ENCODE measurements at places on chromosomes 5 and 9.

DNA sequence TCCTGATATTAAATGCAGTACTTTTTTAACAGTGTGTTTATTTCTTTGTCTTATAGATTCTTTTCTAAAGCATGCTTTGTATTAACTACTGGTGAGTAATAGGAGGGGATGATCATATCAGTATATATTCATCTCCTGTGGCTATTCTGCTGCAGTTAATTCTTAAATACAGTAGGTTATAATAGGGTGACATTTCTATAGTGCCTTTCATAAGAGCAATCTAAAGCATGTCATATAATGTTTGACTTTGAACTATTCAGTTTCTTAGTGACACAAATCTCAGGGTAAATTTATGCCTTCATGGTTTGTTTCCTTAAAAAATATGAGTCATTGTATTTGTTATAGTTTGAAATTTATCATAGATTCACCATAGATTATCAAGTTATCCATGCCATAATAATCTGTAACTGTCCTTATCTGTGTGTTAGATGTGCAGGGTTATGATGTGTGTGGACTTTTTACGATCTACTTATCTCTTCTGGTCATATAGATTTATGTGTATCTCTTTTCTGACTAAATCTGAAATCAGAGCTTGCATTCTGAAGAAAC, 1019.5 kb downstream of the NR2F1-AS1 start:
- no peak for DNase-seq

DNA sequence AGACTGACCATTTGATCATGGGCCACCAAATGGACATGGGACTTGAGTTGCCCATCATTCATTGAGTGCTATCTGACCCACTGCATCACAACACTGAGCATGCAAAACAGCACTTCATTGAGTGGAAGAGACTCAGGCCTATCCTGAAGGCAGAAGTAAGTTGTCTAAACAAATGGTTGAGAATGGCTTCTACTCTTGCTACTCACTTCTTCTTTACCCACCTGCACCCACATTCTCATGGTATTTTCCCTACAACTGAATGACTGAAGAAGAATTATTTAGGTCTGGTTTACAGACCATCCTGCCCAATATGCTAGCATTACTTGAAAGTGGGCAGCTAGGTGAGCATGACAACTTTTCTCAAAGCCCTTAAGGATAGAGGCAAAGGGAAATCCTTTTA, 41.0 kb upstream of the PIP5K1B start:
- no peak for DNase-seq

DNA sequence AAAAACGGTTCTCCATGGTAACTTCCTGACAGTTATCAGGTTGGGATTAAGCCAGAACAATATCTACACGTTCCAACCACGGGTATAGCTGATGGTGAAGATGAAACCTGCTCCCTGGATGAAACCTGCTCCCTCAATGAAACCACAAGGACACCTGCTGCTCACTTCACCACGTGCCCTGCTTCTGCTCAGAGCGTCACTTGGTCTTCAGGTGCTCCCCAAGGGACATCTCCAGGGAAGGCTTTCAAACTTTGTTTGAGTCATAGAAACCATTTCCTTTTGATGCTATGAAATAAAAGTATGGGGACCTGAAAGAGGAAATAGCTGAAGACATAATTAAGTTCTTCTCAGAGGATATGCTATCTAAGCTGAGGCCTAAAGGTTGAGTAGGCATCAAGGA, 242.4 kb downstream of the MED10 start:
- no peak for DNase-seq

GRCh38 chr5:127213231-127213630, 77.4 kb upstream of the MEGF10 start:
- no peak for DNase-seq

DNA sequence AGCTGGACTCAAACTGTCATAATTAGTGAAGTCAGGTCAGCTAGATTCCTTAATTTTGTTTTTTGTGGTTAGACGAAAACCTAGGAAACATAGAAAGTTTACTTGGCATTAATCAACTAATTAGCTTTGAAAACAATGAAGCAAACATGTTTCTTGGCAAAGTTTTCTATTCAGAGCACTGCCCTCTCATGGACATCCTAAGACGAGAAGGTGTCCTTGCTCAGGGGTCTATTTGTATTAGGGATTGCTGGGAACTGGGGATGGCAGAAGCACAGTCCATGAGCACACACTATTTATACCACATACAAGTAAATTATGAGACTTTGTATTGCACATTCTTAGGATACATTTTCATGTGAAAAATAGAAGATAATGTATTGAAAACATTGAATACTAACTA, 49.7 kb downstream of the POC5 start:
- DNase-seq: no peak

- no peak for DNase-seq
These were observed 55.5 kb downstream of the PRRC1 start for GRCh38 chr5:127572930-127573329.

DNA sequence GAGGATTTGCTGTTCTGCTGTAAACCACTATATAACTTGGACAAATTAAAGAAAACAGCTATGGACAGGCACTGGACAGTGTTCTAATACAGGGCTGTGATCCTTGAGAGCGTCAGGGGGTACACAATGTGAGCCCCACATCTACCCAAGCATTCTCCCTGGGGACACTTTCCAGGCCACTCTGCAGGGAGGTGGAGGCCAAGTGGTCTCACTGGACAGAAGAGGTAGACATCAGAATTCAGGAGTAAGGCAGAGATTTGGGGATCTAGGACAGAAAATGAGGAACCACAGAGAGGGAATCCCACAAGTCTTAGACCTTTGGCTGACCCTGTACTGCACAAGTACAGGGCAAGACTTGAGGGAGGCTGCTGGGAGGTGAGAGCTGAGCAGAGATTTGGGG, 3.8 kb upstream of the IGFBPL1 start:
- no peak for DNase-seq

GRCh38 chr5:100890461-100891008, 12.5 kb downstream of the ST8SIA4 start:
- no peak for DNase-seq

GRCh38 chr9:7108936-7109335, 351.2 kb downstream of the KDM4C start:
- no peak for DNase-seq

DNA sequence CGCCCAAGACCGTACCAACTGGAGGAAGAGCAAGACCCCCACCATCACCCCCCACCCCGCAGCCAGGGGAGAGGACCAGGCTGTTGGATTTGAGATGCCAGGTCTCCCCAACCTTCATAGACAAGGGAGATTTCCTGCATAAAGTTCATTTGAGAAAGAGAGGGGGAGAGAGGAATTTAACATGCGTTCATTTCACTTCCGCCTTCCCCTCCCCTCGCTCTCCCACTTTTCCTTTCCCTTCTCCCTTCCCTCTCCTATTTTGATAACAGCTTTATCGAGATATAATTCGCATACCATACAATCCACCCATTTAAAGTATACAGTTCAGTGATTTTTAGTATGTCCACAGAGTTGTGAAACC, 4.2 kb upstream of the NKX2-5 start:
- no peak for DNase-seq

GRCh38 chr5:84403773-84404172, 19.1 kb upstream of the EDIL3 start:
- DNase-seq: peak; percentile 10

- no peak for DNase-seq
These were observed 56.5 kb upstream of the NKD2 start for GRCh38 chr5:951940-952596.

GRCh38 chr5:142342128-142342981, 17.5 kb upstream of the SPRY4 start:
- DNase-seq: peak; percentile 78

GRCh38 chr9:76810377-76810957, 46.2 kb downstream of the PCA3 start:
- peak; percentile 51 for DNase-seq

- no peak for DNase-seq
These were observed 256.7 kb downstream of the IRX1 start for GRCh38 chr5:3852161-3852916.

- DNase-seq: no peak
These were observed 89.7 kb downstream of the PPP2R2B start for GRCh38 chr5:146788898-146789297.

- DNase-seq: peak; percentile 71
These were observed 257.1 kb downstream of the FBXL7 start for GRCh38 chr5:15757103-15757502.

GRCh38 chr9:137023157-137023556, 4.9 kb downstream of the ABCA2 start:
- no peak for DNase-seq

- no peak for DNase-seq
These were observed 771.1 kb downstream of the NR2F1-AS1 start for GRCh38 chr5:92809855-92810465.

- DNase-seq: no peak
These were observed 29.2 kb upstream of the NSMF start for GRCh38 chr9:137488327-137488653.

GRCh38 chr5:139641116-139642080, 6.8 kb upstream of the CXXC5 start:
- no peak for DNase-seq

DNA sequence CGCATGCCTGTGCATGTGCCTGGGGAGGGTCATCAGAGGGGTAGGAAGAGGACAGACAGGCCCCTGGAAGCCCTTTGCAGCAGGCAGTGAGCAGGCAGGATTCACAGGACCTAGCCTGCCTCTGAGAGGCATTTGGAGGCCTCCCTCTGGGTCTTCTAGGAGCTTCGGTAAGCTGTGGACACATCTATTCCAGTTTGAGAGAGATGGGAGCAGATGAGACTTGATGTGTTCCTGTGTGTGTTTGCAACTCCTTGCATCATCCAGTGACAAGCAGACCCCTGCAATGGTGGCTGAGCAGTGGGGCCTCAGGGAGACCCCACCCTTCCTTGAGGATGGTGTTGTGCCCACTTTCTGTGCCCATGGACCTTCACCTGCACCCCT, 64.0 kb downstream of the GADD45G start:
- no peak for DNase-seq

- DNase-seq: no peak
These were observed 394.5 kb upstream of the ZNF462 start for GRCh38 chr9:106468431-106468830.

DNA sequence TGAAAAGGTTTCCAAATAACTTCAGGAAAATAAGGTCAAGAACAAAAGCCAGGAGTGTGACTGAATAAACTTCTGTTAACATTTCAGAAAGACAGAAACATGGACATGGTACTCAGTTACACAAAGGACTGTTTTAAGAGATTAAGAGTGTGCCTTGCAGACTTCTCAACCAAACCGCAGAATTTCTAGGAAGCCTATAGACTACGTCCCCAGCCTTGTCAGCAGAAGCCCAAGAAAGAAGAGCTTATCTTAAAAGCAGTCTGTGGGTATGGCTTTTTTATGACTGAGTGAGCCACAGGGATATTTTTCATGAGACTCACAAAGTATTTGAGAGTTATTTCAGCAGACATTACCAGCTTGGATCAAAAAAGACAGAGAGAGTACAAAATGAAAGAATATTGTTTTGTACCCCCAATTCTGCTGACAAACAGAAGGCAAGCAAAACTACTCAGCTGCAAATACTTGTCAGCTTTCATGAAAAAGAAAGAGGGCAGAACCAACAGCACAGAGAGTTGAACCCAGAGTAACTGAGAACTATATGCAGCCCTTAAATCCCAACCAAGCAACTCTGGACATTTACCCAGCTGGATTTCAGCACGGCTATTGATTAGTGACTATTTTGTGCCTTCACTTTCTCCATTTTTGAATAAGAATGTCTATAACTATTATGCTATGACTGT, 711.0 kb upstream of the CTNND2 start:
- no peak for DNase-seq

- DNase-seq: no peak
These were observed 1.6 kb downstream of the FABP6 start for GRCh38 chr5:160230686-160231527.

DNA sequence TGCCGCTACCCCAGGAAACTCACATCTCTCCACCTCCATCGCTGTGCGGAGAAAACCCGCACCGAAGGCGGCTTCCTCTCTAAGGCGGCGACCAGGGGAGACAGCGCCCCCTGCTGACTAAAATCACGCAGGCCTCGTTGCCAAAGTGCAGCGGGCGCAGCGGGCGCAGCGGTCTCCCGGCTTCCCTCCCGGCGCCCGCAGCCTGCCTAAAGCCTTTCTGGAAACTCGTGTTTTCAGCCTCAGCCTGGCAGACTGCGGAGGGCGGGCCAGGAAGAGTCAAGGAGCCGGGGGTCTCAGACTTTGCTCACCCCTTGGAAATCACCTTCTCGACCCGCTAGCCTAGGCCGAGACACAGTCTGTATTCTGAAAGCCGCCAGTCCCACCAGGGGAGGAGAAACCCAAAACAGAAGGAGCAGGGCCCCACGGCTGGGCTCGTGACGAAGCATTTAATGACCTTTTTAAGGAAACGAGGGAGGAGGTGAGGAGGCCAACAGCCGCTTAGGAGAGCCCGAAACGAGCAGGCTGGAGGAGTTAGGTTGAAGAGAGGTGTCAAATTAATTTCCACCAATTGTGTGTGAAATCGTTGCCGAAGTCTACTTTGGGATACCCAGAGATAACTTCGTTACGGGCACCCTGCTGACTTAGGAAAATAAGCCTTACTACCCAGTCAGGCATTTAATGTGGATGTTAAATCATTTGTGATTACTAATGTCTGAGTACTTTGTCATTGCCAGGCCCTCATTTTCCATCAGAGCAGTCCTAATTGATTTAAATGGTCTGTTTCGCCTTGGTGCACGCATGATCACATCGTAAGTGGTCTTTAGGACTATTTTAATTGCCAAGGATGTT, 7.3 kb upstream of the FOXB2 start:
- DNase-seq: no peak

DNA sequence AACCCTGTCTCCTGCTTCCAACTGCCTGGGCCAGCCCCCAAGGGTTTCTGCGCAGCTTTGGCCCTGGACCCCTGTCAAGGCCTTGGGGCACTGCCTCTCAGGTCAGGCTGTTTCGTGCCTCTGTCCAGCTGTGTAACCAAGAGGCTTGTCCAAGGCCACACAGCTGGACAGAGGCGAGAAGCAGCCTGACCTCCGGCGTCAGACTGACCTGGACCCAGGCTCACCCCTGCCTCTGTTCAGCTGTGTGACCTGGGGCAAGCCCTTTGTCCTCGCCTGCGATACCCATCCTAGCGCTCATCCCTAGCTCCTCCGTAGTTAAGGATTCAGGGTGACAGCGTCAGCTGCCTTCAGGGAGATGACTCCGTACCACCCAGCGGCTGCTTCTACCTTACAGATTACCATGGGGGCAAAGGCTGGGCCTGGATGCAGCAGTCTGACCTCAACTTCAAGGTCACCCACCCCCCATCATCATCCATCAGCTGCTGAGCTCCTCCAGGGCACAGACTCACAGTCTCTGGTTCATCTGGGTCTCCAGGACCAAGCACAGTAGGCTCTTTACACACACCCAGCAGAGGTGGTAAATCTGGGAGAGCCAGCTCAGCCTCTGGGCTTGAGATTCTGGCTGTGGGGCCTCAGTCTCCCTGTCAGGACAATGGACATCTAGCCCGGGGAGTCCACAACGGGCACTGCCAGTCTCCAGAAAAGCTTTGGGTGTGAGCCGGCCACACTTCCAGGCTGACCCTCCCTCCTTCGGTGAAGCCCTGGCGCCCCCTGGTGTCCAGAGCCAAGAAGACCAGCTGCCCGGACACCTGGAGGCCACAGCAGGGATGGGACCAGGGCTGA, 7.9 kb downstream of the AK1 start:
- DNase-seq: peak; percentile 76
